HCT116 (cell line): ENCODE measurements at places on chromosomes 4 and X. TPM values are rescaled to one million over a fixed set of nuclear protein-coding genes. Genes with fewer than 3 reads are reported as not detected.

DNA sequence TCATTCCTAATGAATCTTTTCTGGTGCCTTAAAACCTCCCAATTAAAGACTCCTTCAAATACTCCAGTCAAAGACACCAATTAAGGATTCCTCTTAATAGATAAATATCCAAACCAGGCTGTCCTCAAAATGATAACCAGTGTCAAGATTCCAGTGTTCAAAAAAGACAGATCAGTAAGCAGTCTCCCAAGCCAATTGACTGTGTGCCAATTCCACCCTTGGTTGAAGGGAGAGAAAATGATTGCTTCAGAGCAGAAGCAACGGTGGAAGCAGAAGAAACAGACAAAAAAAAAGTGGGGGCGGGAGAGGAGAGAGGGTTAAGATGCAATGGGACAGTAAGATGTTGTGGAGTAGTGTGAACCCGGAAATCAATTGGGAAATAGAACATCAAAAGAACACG lies 216.0 kb upstream of the FTHL17 start:
- no peaks in the 10 kb centered on the region for H3K4me1 ChIP-seq
- DNase-seq = no peak
- H3K27ac ChIP-seq = no peak overlapping the region
- H3K4me3 ChIP-seq = no peak overlapping the region
- H3K27me3 ChIP-seq = no peaks in the 10 kb centered on the region

GRCh38 chr4:72451349-72451748 lies 117.7 kb downstream of the ADAMTS3 start:
- no peaks in the 10 kb centered on the region for H3K27me3 ChIP-seq
- H3K27ac ChIP-seq = no peak overlapping the region
- DNase-seq = no peak
- H3K36me3 ChIP-seq = no peaks in the 10 kb centered on the region

- H3K36me3 ChIP-seq = no peaks in the 10 kb centered on the region
- H3K27ac ChIP-seq = no peak overlapping the region
- H3K4me1 ChIP-seq = no peaks in the 10 kb centered on the region
- no peaks in the 10 kb centered on the region for H3K27me3 ChIP-seq
- no peak overlapping the region for H3K4me3 ChIP-seq
- DNase-seq = no peak
Observed at GRCh38 chrX:9310616-9311015, 154.2 kb upstream of the TBL1X start.

DNA sequence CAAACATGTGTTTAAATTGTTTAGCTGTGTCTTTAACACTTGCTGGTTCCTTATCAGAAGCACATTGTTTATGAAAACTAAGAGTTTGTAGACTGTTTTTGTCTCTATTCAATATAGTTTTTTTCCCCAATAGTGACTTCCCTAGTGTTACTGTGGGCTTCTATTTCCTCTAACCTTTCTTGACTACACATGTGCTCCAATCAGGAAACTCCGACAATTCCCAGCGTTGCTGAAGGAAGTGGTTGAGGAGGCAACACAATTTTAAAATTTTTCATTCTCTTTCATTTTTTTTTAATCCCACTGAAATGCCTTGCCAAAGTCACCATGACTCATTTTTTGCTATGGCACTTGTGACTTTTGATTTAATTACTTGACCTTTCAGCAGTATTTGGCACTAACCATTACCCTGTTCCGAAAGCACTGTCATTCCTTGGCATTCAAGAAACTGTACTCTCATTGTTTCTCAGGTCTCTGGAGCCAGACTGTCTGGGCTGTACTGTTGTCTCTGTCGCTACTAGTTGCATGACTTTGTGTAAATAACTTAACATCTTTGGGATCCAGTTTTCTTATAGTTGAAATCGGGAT lies 67.6 kb upstream of the FREM3 start:
- H3K27me3 ChIP-seq = no peaks in the 10 kb centered on the region
- no peaks in the 10 kb centered on the region; the same call in 1 of the 2 replicates for H3K4me1 ChIP-seq
- H3K27ac ChIP-seq = peak overlapping the region; percentile 34; the same call in 1 of the 2 replicates
- H3K4me3 ChIP-seq = no peak overlapping the region
- peak; percentile 45 for DNase-seq

DNA sequence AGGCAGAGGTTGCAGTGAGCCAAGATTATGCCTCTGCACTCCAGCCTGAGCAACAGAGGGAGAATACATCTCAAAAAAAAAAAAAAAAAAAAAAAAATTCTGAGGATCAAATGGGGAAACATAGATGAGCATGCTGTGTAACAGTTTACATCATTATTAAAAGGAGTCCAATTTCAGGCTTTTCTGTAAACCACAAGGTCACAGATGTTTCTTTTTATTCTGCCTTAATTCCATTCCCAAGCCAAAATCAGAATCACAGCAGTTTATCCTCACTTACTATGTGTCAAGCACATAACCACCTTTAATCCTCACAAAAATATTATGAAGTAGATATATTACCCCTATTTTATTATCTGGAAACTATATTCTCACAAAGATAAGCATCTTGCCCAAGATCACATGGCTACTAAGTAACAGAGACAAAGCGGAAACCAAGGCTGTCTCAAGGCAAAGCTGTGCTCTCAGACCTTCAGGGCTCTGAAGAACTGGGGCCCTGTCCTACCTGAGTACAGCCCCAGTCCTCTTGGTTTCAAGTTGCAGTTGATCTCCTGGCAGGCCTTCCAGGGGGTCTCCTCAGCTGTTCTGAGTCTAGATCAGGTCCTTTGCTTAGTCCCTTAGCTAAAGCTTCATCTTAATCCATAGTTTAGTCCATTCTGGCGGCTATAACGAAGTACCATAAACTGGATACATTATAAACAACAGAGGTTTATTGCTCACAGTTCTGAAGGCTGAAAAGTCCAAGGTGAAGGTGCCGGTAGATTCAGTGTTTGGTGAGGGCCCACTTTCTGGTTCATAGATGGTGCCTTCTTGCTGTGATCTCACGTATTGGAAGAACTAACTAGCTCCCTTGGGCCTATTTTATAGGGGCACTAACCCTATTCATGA lies 141.3 kb downstream of the PALLD start:
- H3K27me3 ChIP-seq = no peaks in the 10 kb centered on the region
- no peaks in the 10 kb centered on the region for H3K36me3 ChIP-seq
- peak overlapping the region; percentile 94 for H3K27ac ChIP-seq
- no peak overlapping the region for H3K4me3 ChIP-seq
- DNase-seq = no peak

- no peak overlapping the region for H3K4me3 ChIP-seq
- no peak overlapping the region for H3K27ac ChIP-seq
- H3K36me3 ChIP-seq = no peaks in the 10 kb centered on the region
- no peak for DNase-seq
Observed at GRCh38 chr4:54945838-54946237, 179.6 kb downstream of the KDR start.

DNA sequence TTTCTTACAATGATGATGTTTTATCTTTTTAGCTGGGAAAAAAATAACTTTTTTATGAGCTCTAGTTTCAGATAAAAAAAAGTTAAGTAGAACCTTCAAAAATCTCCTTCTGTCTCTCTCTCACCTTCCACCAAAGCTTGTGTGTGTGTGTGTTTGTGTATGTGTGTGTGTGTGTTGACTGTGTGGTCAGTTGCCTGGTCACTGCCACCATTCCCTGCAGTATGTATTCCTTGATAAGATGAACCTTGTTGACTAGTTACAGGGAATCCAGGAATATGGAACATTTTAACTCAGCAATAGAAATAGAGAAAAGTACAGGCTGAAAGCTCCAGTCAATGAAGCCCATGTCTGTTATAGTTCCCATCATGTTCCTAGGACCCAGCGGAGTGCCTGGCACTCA lies 143.5 kb downstream of the CORIN start:
- H3K36me3 ChIP-seq = no peaks in the 10 kb centered on the region
- no peaks in the 10 kb centered on the region for H3K4me1 ChIP-seq
- no peak for DNase-seq
- no peaks in the 10 kb centered on the region for H3K27me3 ChIP-seq

DNA sequence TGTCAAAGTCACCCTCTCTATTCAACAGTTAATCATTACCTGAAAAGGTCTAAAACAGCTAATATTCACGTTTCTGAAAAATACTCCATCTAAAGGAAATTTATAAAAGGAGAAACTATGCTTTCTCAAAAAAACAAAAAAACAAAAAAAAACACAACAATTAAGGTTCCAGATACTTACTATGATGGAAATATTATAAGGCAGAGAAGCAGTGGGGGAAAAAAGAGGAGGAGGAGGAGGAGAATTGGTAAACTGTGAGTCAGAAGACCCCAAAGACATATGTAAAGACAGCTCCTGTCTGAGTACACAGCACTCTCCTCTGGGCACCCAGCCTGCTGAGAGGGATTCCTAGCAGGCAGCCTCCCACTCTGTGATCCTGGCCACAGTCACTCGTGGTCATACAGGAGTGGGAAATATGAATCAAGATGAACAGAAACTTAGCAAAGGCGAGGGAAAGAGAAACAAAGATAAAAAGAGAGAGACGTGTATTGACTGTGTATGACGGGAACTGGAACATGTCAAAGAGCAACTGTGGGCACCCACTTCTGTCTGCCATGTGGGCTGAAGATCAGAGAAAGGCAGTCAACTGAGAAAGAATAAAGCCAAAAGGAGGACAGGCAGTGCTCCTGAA lies 12.5 kb downstream of the KLHL15 start:
- no peaks in the 10 kb centered on the region for H3K4me1 ChIP-seq
- H3K27me3 ChIP-seq = no peaks in the 10 kb centered on the region
- no peaks in the 10 kb centered on the region; the same call in 1 of the 2 replicates for H3K36me3 ChIP-seq
- H3K27ac ChIP-seq = no peak overlapping the region

DNA sequence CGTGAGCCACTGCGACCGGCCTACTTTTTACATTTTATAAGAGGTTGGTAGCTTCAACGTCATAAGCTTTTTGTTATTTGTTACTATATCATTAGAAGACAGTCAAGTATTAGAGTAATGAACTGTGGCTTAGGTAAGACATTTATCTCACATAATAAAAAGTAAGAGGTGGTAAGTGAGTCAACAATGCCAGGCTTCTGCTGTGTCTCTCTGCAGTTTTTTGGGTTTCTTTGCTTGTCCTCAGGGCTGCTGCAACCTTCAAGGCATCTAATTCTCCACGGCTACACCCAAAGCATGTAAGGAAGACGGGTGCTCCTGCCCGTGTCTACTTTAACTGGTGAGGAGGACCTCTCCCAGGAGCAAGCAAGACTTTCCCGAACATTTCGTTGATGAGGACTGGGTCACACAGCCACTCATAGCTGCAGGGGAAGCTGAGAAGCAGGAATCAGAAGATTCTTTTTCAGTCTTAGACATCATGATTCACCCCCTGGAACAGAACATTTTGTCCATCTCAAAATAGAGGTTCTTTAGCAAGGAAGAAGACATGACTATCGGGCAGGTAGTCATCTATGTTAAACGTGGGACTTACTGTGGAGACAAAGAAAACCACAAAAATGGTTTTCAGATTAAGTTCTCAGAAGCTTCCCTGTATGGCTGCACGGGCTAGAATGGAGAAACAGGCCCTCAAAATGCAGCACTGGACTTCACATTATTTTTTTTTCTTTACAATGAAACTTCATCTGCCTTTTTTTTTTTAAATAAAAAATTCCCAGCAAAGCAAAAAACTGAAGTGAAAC lies 13.0 kb upstream of the RHOH start:
- H3K27me3 ChIP-seq = no peaks in the 10 kb centered on the region
- no peak overlapping the region for H3K27ac ChIP-seq
- H3K4me3 ChIP-seq = no peak overlapping the region
- H3K4me1 ChIP-seq = 0 out of 2 replicates have a peak, but pooled peaks cover 3% of the 10 kb centered on the region
- H3K36me3 ChIP-seq = no peaks in the 10 kb centered on the region

DNA sequence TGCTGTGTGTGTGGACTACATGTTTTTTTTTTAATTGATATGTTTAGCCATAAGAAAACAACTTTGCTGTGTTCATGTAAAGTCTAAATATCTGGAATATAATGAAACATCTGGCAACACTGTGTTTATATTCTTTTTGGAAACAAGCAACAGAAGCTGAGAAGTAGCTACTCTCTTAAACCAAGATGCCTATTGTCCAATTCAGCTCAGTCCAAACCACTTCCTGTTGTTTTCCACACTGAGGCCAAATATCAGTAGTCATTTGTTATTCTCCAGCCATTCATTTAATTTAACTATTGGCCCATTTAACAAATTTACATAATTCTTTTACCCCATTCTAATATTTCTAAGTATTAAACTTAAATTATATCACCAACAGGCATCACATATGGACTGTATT lies 903.0 kb upstream of the SLIT2 start:
- no peak overlapping the region for H3K4me3 ChIP-seq
- H3K27ac ChIP-seq = no peak overlapping the region
- H3K27me3 ChIP-seq = no peaks in the 10 kb centered on the region
- no peaks in the 10 kb centered on the region for H3K36me3 ChIP-seq
- H3K4me1 ChIP-seq = no peaks in the 10 kb centered on the region
- DNase-seq = no peak

- H3K27ac ChIP-seq = no peak overlapping the region
- H3K27me3 ChIP-seq = no peaks in the 10 kb centered on the region
- H3K4me3 ChIP-seq = no peak overlapping the region
- H3K36me3 ChIP-seq = no peaks in the 10 kb centered on the region
Observed at GRCh38 chrX:111352424-111352823, 59.6 kb downstream of the DCX start.

GRCh38 chr4:83174844-83175414 lies 60.4 kb upstream of the PLAC8 start:
- H3K36me3 ChIP-seq = no peaks in the 10 kb centered on the region
- no peaks in the 10 kb centered on the region for H3K27me3 ChIP-seq
- no peak overlapping the region for H3K27ac ChIP-seq
- DNase-seq = no peak
- no peak overlapping the region for H3K4me3 ChIP-seq
- peaks cover 7% of the 10 kb centered on the region; the same call in 1 of the 2 replicates for H3K4me1 ChIP-seq

- H3K36me3 ChIP-seq = no peaks in the 10 kb centered on the region
- no peak overlapping the region for H3K4me3 ChIP-seq
- peak; percentile 19 for DNase-seq
- no peaks in the 10 kb centered on the region for H3K4me1 ChIP-seq
- H3K27me3 ChIP-seq = no peaks in the 10 kb centered on the region
- H3K27ac ChIP-seq = no peak overlapping the region
Observed at GRCh38 chr4:27702730-27703431, 842.2 kb downstream of the STIM2 start.

DNA sequence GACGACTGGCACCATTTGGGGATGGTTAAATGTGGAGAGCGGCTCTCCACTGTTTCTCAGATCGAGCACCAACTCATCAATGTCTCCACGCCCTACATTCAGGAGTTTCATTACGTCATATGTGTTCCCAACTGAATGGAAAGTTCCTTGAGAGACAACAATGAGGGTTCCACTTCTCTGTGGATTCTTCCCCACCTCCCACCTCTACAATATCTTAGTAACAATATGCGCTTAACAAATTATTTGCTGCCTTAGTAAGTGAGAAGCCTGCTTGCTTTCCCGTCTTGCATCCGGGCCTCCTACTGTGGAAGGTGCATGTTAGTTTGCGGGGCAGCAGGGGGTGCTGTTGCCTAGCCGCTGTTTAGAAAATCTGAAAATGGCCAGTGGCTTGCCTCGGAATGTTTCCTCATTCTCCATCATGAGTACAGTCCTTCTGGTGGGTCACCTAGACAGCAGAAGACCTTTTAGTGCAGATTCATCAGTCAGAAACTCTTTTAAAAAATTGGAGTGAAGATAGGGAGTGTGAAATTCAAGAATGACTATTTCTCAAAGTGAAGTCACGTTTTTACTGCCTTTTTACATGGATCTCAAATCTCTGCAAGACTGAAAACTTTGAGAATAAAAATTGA lies 55.7 kb downstream of the PHOX2B start:
- H3K4me1 ChIP-seq = no peaks in the 10 kb centered on the region
- no peak overlapping the region for H3K27ac ChIP-seq
- DNase-seq = peak; percentile 46

STOX2 gene
- 6.3 TPM for total RNA-seq

HS3ST1 gene
- total RNA-seq = 134 TPM

GRXCR1 gene
- not detected for total RNA-seq

HERC5 gene
- 7.2 TPM for total RNA-seq

GRPR gene
- total RNA-seq = 0.15 TPM

GYPB gene
- not detected for total RNA-seq

ATRX gene
- total RNA-seq = 61.3 TPM
